ENCODE measurements at places on chromosomes 7 and 10.

DNA sequence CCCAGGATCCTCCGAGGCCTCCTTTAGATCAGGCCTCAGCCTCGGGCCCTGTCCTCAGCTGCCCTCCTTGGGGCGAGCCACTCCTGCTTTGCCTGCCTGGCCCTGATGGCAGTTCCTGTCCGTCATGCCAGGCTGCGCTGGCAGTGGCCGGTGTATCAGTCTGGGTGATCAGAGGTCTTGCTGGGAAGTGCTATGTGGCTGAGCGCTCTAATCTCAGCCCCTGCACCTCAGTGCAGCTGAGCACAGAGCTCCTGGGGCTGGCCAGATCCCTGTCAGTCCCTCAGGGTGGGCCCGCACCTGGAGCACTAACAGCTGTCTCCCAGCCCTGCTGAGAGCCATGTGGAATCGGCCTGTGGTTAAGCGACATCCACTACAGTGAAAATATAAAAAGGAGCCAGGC, 14.8 kb upstream of the CFAP46 start:
- DNase-seq, result peak; percentile 58

DNA sequence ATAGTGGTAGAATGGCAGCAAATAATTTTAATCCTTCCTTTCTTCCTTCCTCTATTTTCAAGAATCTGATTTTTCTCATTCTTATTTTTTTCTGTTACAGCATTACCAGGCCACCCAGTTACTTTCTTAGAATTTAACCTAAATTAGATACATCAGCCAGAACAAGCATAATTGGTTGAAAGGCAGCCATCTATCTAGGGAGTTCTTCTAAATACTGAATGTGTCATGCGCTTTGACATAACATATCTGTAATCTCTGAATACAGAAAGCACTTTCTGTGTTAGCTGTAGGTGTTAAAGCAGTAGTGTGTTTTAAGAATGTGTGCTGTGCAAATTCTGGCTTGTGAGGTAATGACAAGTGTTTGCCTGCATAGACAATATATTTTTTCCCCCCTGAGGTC, 97.3 kb downstream of the BTRC start:
- no peak for DNase-seq

DNA sequence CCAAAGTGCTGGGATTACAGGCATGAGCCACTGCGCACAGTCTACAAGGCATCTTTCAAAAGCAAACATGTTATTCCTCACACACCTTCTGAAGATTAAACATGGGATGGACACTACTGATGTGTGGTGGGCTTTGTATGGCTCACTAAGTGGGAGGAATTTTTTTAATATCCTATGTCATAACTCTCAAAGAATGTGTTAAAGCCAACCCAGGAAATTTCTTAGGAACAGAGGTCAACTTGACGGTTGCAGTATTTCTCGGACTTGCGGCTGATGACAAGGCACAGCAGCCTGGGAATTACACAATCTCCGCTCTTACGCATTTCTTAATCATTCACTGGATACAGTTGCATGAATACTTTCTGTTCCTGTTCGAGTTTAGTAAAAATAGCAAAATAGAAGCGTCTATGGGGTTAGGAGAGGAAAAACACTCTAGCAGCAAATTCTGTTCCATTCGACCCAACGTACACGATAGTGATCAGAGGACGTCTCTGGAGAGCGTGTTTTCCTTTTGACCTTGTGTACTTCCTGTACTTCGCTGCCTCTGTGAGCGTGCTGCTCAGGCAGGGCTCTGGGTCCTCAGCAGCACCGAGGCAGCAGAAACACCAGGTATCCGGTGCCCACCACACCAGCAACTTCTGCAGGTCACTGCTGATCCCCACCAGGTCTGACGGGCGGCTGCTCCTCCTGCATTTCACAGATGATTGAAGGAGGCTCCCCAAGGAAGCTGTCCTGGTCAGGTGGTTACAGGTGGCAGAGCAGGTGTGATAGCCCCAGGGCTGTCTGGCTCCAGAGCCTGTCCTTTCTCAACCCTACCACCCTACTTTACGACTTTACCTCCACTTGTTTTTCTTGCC, 26.4 kb upstream of the SRGN start:
- peak; percentile 84 for DNase-seq

DNA sequence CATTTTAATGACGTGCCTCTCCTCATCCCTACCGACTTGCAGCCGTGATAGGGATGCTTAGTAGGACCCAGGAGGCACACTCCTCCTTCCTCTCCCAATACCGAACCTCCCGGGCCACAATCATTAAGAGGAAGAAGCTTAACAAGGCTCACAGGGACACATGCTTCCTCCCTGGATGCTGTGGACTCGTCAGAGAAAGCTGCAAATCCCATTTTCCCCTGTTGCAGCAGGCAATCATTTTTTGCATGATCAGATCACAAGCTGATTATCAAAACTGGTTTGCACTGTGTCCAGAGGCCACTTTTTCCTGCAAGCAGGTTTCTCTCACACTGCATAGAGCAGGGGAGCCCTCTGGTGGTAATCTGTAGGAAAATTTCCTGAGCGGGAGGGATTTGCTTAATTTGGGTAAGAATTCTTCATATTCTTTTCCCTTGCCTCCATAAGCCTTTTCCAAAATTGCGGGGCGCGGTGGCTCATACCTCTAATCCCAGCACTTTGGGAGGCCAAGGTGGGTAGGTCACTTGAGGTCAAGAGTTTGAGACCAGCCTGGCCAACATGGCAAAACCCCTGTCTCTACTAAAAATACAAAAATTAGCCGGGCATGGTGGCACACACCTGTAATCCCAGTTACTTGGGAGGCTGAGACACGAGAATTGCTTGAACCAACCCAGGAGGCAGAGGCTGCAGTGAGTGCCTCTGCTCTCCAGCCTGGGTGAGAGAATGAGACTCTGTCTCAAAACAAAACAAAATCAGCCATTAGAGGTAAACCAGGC, 16.1 kb upstream of the LAMB4 start:
- no peak for DNase-seq

DNA sequence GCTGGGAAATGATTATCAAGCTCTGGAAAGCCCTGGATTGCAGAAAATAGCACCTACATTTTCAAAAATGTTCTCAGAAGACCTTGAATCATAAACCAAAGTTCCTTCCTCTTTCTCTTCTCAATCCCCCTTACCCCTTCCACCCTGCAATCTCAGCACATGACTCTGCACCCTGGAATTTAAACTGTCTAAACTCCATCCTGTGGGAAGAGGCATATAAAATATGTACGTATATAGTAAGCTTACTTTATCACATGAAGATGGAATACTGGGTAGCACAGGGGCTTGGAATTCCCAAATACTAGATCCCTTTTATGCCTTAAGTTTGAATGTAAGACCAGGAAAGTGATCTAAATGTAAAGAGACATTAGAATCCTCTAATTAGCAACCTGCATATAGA, 7.7 kb downstream of the AGMO start:
- DNase-seq, result no peak

GRCh38 chr7:132078891-132079735, 497.2 kb downstream of the PLXNA4 start:
- DNase-seq, result no peak

DNA sequence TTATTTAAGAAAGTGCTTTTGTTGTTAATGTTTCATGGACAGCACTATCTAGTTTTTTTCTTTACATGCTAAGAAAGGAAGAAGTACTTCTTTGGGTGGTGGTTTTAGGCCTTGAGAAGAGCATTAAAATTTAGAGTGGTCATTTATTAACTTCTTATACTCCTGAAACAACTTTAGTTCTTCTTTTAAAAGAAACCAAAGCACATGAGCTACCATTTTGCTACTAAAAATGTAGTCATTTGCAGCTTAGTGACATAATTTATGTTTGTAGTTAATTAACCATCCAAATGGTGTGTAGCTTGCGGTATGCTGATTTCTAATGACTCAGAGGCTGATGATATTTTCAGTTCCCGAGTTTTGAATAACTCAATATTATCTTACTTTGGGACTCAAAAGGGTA, 207.5 kb downstream of the BBS9 start:
- no peak for DNase-seq

- DNase-seq, result no peak
Observed at GRCh38 chr10:132422903-132423825, 26.2 kb downstream of the PWWP2B start.

DNA sequence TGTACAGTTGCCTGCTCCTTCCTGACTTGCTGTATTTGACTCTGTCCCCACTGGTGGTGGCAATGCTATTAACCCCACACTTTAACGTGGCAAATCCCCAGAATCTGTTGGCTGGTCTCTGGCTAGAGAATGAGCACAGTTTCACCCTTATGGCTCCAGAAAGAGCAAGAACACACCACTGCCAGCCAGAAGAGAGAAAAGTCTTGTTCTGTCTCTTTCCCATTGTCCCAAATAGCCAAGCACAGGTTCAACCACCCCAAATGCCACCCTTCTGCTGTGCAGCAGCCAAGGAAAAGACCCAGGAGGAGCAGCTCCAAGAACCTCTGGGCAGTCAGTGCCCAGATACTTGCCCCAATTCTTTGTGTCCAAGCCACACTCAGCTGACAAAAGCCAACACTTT, 11.3 kb downstream of the SLC16A9 start:
- DNase-seq, result no peak

- DNase-seq, result no peak
Observed at GRCh38 chr10:58438340-58438871, 53.2 kb downstream of the TFAM start.

- no peak for DNase-seq
Observed at GRCh38 chr10:59847326-59847725, 59.0 kb downstream of the CCDC6 start.
